Activated CD8-positive, alpha-beta memory T cell treated with anti-CD3 and anti-CD28 coated beads for 4 hours (primary cell): ENCODE measurements at places on chromosomes 1 and 21.

DNA sequence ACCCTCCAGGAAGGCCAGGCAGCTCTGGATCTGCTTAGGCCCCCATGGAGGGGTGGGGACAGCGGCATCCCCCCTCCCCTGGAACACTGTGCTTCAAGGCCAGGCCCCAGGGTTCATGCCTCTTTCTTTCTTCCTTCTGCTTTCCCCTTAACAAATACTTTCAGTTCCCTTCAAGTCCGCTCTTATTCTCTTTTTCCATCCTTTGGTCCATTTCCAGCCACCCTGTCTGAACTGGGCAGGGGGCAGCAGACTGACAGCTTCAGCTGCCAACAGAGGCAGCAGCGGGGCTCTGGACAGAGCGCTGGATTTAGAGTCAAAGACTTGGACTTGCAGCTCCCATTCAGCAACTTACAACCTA, 1.1 kb upstream of the CD244 start:
- DNase-seq = no peak

- DNase-seq = no peak
Observed at GRCh38 chr21:45060089-45060488, 14.3 kb upstream of the ADARB1 start.

- DNase-seq = no peak
Observed at GRCh38 chr1:6267686-6268322, 6.9 kb upstream of the GPR153 start.

- no peak for DNase-seq
Observed at GRCh38 chr1:200880212-200880611, 7.4 kb downstream of the GPR25 start.

DNA sequence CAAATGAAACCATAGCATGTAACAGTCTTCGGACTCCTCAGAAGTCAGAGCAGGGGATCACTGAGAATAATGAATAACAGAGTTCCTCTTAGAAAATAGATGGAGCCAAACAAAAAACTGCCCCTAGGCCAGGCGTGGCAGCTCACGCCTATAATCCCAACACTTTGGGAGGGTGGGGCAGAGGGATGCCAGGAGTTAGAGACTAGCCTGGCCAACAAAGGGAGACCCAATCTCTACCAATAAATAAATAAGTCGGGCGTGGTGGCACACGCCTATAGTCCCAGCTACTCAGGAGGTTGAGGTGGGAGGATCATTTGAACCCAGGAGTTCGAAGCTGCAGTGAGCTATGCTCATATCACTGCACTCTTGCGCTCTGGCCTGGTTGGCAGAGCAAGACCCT, 58.5 kb upstream of the SERTAD4 start:
- no peak for DNase-seq

GRCh38 chr21:42019101-42019605, 9.0 kb upstream of the ZBTB21 start:
- DNase-seq = no peak

DNA sequence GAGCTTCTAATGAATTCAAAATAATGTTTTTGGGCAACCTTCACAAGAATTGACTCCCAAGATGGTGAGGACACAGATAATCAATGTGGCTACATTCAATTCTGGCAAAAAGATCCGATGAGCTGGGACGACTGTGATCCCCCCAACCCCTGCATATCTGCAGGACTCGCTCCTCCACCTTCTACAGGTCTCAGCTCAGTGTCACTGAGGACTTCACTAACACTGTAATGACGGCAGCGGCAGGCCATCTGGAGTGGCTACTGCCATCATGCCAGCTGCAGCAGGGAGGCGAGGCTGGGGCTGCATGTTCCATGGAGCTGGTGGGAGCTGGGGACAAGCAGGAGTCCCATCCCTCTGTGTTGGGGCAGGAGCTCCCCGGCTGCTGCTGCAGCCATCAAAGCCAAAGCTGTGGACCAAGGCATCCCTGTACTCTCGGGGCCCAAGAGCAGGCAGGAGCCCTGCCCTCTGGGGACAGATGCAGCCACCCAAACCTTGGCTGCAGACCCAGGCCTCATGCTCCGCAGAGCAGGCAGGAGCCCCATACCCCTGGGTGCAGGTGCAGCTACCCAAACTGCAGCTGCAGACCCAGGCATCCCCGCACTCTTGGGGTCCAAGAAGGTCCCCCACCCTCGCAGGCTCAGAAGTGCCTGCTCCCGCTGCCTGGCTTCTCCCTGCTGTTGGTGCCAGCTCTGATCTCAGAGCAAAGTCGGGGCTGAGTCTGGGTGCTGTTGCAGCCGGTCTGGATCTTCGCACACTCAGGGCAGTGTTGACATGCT, 12.2 kb upstream of the DHRS3 start:
- DNase-seq = no peak

GRCh38 chr1:8127171-8127641, 101.1 kb upstream of the ERRFI1 start:
- DNase-seq = no peak

DNA sequence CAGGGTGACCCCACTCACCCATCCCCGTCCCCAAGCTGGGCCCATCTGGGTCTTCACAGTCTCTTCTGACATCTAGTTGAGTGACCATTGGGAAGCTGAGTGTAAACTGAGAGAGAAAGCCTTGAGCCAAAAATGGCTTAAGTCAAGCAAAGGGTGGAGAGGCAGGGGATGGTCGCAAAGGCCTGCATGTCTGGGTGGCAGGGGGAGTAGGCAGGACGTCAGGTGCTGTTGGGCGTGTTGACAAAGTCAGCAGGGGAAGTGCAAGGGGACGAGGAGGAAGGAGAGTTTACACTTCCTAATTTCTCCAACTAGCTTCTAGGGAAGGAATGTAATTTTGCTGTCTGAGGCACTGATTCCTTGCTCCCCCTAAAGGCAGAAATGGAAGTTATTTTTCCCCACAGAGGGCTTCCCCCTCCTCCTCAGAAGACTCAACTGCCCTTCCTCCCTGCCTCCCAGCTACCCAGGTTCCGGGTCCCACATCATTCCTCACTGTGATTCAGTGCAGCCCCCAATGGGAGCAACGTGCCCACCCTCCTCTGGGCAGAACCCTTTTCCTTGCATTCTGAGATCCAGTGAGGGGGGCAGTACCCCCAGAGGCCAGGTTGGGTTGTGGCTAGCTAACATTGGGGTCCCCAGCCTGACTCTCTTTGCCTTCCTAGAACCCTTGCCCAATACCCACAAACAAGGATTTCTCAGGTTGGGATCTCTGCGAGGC, 1.2 kb upstream of the ADORA1 start:
- no peak for DNase-seq

- no peak for DNase-seq
Observed at GRCh38 chr21:39094847-39095579, 88.2 kb downstream of the PSMG1 start.

DNA sequence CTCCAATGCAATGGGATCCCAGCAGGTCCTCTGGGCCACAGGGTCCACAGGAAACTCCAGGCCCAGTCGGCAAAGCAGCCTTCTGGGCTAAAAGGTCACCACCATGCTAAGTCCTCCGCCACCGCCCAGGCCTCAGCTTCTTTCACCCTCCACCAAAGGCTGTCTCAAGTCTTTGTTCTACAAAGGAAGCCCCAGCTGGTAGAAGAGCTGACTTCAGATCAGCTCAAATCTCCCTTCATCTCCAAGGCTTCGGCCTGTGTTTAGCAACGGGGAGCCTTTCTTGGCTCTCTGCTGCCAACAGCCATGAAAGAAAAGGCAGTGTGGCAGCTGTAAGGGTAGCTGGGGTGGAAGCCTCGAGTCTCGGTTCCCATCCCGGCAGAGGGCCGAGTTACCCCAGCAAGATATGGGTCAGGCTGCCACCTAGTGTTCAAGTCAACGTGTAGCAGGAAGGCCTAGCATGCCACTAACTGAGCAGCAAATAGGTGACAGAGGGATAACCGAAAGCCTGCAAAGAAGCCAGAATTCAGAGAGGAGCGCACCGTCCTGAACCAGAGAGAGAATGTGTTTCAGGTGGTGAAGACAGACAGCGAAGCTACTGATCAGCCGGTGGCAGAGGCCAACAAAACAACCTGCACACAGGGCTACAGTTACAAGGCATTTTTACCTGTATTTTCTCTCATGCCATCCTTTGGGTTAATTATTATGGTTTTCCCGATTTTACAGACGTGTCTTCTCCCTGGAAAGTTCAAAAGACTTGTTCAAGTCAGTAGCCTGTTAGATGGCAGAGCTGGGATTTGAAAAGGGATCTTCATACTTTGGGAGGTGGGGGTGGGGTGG, 26.8 kb upstream of the CRNN start:
- DNase-seq = peak; percentile 45

GRCh38 chr1:168555508-168556046, 11.8 kb upstream of the XCL2 start:
- DNase-seq = no peak

DNA sequence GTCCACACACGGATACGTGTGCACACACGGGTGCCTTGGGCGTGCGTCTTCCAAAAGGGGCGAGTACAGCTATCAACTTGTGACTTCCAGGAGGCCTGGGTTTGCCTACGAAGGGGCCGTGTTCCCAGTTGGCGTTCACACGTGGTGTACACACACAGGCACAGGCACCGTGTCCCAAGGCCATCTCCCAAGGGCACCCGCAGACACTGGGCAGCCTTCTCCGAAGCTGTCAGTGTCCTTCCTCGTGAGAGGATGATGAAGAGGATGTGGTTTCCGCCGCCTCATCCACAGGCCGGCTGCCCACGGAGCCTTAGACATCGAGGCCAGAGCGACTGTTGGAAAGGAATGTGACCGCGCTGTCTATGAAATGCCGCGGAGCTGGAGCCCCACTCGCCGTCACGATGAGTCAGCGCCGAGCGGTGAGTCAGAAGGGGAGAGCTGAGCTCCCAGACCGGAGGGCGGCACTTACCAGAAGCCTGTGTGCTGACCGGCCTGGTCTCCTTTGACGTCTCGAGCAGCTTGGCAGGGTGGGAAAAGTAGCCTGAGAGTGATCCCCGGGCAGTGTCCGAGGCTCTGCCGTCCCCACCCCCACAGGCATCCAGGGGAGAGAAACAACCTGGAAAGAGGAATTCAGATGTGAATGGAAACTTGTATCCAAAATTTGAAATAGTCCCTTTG, 141.4 kb upstream of the ARHGEF16 start:
- DNase-seq = peak; percentile 28

DNA sequence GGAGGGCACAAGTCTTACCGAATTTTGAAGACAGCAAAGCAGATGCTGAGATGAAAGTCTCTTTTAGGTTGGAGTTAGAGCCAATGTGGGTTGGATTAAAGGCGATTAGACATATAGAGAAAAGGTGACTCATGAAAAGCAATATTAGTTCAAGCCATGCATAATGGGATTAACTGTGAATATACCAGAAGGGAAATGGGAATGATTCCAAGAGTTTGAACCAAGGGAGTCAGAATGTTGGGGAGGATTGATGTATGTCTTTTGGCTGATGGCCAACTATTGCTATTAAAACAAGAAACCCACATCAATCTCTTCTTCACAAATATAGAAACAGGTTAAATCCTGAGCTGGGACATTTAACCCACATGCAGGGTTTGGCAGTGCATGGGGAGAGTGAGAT, 1.2 kb downstream of the HMGCS2 start:
- no peak for DNase-seq

- no peak for DNase-seq
Observed at GRCh38 chr1:241253471-241253870, 103.5 kb downstream of the RGS7 start.
